ENCODE measurements at places on chromosomes 4 and X.
A peak's percentile ranks its signal among the peaks of the same experiment; 100 is the strongest.

GRCh38 chr4:22721204-22721603, 28.5 kb downstream of the GBA3 start:
- DNase-seq = no peak

DNA sequence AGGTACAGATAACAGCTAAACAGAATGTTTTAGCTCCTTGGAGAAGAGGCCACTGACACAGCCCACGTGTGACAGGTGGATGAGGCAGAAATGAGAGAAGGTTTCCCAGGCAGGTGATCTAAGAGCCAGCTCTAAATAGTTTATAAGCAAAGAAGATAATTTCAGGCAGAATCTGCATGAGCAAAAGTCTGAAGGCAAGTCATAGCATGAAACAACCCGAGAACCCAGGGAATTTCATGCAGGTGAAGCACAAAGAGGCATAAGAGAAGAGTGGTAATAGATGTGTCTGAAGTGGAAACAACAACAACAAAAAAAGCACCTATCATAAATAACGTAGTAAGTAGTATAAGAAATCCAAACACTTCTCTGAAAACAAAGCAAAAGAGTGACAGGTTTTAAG, 275.8 kb upstream of the CPEB2 start:
- no peak for DNase-seq

- no peak for DNase-seq
Observed at GRCh38 chr4:100076753-100077152, 113.5 kb downstream of the DDIT4L start.

- DNase-seq = no peak
Observed at GRCh38 chr4:140769209-140769608, 13.0 kb upstream of the TBC1D9 start.

DNA sequence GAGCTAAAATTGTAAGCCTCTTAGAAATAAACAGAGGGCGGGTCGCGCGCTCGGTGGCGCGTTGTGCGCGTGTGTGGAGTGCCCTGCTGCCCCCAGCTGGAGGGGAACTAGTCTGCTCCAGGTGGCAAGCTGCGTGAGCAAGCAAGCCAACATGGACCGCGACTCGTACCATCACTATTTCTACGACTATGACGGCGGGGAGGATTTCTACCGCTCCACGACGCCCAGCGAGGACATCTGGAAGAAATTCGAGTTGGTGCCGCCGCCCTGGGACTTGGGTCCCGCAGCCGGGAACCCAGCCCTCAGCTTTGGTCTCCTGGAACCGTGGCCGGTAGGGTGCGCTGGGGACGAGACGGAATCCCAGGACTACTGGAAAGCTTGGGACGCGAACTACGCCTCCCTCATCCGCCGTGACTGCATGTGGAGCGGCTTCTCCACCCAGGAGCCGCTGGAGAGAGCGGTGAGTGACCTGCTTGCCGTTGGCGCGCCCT, 66.1 kb downstream of the DNAAF6 start:
- no peak for DNase-seq

DNA sequence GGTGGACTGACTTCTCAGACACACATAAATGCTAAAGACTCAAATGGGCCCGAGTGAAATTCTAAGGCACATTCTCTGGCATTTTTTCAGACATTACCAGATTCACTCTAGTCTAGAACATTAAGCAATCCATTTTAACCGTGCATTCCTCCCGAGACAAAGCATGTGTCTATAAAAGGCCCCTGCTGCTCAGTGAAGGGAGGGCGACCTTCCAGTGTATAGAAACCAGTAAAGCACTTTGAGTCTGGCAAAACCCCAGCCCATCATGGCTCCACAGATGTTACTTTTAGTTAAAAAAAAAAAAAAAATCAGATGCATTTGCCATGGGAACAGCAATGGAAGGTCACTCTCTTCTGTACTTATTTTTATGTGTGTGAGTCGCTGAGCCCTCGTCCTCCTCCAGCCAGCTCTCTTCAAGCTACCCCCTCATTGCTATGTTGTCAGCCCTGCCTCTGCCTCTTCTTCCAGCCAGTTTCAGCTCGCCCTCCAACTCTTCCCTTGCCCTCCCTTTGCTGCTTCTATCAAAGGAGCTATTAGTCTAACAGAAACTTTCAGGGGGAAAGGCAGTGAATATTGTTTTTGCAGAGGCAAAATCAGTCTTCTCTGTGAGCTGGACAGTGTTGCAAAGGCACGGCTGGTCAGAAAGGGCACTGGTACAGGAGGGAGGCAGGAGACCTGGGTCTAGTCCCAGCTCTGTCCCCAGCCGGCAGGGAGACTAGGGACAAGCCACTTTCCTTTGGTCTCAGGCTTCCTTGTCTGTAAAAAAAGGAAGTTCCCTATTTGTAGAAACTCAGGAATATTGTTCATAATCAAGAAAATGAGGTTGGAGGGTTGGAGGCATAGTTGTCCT, 644.2 kb downstream of the ZNF674 start:
- no peak for DNase-seq

DNA sequence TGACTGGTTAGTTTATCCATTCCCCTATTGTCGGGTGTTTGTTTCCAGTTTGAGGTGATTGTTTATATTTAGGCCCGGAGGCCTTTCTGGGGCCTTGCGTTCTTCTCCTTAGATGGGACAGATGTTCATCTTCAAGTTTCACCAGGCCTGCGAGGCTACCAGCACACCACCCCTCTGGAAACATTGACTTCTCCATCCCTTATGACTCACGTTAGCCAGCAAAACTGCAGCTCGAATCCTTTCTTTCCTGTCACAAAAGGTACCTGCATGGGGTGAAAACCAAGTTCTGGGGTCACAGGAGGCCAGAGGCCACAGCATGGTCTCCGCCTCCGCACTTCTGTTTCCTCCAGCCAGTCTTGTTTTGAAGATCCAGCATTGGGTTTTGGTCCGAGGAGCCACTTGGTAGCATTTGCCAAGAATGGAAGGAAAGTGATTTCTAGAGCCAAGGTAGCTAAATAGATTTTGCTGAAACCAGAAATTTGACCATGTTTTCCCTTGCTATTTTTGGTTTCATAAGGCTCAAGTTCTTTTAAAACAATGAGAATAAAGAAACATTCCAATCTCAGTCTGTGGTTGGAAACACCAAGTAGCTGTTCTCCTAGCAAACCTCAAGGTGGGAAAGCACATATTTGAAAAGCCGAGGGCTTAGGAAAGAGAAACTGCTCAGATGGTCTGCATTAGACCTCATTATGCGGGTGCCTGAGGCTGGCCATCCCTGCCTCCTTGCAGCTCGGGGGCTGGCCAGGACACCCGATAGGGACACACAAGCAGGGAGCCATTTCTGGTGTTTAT, 5.6 kb downstream of the NYX start:
- no peak for DNase-seq

DNA sequence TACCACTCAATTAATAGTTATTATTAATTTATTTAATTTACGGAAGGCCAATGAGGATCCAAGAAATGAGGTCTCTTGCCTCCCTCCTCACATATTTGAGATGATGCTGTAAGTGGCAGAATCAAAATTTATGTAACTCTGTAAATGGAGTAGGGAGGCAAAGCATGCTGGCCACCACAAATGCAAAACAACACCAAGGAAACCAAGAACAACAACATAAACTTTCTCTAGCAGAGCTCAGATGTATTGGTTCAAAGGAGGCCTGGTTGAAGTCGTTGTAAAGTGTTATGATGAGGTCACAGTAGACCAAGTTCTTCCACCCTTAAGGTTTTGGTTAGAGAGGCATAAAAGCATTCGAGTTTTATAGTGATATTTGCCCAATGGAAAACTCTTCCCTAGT, 194.8 kb upstream of the FAT1 start:
- DNase-seq = no peak

DNA sequence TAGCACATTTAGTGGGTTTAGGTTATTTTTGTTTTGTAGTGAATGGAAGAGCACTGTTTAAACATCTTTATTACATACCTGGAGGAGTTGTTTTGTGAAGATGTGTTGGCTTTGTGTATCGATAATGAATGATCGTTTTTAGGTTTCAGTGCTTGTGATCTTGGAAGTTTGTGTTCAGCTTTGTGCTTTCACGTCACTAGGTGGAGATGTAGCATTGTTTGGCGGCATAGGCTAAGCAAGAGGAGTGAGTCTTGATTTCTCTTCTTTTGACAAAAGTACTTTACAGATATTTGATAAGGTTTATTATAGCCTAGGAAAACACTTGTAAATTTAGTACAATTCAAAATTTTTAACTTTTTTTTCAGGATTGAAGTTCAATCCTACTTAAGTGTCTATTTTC, 50.4 kb downstream of the PDK3 start:
- DNase-seq = no peak

DNA sequence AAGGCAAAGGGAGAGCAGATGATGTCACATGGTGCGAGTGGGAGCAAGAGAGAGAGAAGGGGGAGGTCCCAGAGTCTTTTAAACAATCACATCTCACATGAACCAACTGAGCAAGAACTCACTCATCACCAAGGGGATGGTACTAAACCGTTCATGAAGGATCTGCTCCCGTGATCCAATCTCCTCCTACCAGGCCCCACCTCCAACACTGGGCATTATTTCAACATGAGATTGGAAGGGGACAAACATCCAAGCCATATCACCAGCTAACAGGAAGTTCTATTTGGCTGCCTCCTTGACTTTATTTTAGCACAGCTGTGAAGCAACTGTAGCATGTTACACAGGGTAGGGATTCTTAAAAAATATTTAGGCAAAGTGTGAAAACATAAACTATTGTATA, 102.5 kb downstream of the DDIT4L start:
- DNase-seq = no peak

GRCh38 chrX:47093248-47093647, 15.0 kb downstream of the RGN start:
- no peak for DNase-seq

DNA sequence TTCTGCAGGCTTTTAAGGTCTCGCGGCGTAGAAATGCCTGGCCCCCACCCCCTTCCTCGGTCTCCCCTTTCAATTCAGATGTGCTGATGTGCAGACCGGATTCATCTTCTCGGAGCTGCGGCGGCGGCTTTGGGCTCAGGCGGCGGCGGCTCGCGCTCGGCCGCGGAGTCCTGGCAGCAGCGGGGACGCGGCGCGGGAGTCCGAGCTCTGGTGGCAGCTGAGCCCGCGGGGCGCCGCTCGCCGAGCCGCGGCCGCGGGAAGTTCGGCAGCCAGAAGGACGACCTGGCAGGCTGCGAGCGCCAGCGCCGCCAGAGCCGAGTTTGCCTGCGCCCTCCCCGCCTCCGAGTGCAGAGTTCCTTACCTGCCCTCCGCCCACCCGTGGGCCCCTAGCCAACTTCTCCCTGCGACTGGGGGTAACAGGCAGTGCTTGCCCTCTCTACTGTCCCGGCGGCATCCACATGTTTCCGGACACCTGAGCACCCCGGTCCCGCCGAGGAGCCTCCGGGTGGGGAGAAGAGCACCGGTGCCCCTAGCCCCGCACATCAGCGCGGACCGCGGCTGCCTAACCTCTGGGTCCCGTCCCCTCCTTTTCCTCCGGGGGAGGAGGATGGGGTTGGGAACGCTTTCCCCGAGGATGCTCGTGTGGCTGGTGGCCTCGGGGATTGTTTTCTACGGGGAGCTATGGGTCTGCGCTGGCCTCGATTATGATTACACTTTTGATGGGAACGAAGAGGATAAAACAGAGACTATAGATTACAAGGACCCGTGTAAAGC, 448 bp downstream of the TLL1 start:
- peak; percentile 62 for DNase-seq

DNA sequence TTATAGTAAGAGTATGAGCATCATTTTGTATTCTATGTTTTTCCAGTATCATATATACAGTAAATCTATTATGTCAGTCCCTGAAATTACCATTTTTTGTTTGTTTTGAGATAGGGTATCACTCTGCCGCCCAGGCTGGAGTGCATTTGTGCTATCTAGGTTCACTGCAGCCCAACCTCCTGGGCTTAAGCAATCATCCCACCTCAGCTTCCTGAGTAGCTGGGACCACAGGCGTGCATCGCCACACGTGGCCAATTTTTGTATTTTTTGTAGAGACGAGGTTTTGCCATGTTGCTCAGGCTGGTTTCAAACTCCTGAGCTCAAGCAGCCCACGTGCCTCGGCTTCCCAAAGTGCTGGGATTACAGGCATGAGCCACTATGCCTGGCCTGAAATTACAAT, 85.6 kb downstream of the ZNF330 start:
- no peak for DNase-seq

- DNase-seq = no peak
Observed at GRCh38 chrX:39018541-39018940, 217.3 kb downstream of the MID1IP1 start.

DNA sequence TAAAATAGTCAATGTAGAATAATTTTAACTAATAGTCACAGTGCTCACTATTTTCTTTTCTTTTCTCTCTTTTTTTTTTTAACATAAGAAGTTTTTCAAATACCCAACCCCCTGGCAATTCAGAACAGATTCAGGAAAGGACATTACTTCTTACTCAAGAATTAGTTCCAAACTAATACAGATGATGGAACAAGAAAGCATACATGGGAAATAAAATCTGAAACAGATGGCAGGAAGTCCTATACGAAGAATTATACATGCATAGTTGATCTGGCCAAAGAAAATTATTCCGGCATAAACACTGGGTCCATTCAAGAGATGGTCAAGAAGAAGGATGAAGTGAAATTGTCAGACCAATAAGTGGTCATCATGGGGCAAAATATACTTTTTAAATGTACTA, 614.4 kb upstream of the INTU start:
- DNase-seq = no peak

DNA sequence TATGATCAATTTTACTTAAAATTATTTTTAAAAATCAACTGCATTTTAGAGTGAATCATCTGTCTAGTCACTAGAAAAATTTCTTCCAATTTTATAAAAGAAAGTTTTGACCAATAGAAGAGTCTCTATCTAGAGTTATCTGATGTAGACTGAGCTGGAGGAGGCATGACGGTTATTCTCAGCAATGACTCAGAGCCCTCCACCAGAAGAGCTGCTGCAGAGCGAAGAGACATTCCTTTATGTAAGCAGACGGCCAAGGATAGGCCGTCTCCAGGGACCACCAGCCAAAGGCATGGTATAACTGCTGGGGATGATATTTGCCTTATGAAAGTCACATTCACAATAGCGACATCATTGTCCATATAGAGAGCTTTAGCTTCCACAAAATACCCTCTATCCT, 23.0 kb downstream of the LDB2 start:
- DNase-seq = no peak

- no peak for DNase-seq
Observed at GRCh38 chr4:73776321-73776729, 36.0 kb downstream of the CXCL8 start.

DNA sequence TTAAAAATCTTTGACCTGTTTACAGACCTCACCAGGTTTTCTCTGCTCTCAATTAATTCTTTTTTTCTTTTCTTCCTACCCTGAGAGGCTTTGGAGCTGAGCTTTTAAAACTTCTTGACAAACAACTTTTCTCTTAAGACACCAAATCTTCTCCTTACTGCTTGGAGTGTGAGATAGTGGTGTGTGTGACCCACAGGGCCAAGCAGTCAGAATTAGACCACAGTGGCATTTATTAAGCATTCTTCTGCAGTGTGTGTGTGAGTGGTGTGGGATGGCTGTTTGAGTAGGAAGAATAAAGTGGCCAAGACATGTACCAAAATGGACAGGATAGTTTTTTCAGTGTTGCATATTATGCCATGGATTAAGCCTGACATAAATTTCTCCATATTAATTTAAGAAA, 665.1 kb downstream of the RAPGEF2 start:
- DNase-seq = no peak
